Fibroblast of villous mesenchyme (primary cell): ENCODE measurements at places on chromosomes 1 and 21.

DNA sequence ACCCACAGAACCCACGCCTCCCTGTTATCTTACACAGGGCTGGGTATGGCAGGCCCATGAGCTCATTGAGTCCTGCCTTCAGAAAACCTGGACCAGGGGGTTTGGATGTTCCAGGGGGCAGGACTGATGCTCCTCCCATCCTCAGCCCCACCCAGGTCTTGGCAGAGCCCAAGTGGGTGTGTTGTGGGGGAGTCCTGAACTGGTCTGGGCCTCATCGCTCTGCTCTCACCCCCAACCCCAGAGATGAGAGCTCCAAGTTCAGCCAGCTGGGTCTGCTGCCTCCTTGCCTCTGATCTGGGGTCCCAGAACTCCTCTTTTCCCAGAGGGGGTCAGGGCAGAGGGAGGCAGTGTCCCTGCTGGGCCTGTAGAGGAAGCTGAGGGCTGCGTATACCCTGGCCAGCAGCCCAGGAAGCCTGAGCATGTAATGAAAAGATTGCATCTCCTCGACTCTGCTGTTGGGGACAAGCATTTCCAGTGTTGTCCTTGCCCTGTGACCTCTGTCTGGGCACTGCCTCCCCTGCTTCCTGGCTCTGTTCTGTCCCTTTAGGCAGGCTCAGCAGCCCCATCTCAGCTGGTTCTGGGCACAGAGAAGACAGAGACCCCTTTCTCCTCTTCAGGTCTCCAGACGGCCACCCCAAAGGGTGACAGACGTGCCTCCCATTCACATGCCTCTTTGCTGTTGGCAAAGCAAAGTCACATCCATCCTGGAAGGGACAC, 54.7 kb upstream of the EPS8L3 start:
- DNase-seq = no peak

DNA sequence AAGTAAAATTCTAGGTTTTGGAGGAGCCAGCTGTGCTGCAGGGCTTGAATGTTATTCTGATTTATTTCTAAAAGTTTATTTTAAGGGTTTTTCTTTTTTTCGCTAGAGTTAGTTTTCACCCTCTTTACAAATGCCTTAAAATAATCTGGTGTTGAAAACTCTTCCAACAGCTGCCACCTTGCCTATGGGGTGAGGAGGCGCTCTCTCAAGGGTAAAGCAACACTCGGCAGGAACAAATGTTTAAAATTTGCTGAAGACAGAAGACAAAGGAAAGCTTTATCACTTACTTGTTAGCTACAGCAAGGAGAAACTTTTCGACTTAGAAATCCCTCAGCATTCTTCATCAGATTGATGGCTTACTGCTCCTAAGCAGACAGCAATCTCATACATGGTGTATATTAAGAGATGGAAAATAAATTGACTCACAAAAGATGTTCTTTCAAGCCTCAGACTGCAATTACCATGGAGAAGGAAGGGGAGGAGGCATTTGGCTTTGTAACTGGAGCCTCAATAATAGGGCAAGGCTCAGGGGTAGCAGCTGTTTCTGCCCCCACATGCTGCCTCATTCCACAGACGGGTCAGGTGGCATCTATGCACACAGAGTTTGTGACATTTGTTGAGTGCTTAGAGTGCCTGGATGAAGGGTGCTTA, 79.8 kb upstream of the RALGPS2 start:
- DNase-seq = no peak

DNA sequence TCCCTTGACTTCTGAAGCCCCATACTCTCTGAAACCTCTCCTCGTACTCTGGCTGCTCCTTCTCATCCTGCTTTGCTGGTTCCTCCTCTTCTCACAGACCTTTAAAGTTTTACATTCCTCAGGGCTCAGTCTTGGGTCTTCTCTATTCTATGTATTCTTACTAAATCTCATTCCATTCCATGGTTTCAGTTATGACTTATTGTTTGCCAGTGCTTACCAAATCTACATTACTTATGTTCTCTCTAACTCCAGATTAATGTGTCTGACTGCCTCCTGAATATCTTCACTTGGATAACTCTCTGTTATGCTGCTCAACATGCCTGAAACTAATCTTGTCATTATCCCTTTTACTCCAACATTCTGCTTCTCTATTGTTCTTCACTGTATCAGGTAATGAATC, 5.4 kb upstream of the SLC35D1 start:
- DNase-seq = no peak

GRCh38 chr1:20322825-20323612, 32.3 kb downstream of the VWA5B1 start:
- no peak for DNase-seq

DNA sequence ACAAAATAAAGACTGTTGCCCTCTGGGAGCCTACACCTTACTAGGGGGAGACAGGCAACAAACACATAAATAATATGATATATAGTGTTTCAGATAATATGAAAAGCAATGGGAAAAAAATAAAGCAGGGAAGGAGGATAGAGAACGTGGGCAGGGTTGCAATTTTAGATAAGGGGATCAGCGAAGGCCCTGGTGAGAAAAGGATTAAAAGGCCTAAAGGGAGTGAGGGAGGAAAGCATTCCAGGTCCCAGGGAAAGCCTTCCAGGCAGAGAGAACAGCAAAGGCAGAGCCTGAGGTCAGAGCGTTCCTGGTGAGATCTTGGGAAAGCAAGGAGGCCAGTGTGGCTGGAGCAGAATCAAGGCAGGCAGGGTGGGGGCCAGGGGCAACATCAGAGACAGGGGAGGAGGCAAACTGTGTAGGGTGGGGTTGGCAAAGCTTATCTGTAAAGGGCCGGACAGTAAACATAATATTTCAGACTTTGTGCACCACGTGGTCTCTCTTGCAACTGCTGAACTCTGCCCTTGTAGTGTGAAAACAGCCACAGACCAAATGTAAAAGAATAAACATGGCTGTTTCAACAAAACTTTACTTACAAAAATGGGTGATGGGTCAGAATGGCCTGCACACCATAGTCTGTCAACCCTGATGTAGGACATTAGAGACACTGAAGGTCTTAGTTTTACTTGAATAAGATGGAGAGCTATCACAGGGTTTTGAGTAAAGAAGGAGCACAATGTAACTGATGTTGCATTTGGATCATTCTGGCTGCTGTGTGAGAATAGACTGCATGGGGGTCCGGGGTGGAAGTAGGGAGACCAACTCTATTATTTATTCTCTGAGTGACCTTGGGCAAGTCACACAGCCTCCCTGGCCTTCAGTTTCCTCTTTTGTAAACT, 13.3 kb upstream of the CPT2 start:
- DNase-seq = peak; percentile 99

- peak; percentile 32 for DNase-seq
These were observed 107.5 kb downstream of the SPAG17 start for GRCh38 chr1:118077331-118078045.

DNA sequence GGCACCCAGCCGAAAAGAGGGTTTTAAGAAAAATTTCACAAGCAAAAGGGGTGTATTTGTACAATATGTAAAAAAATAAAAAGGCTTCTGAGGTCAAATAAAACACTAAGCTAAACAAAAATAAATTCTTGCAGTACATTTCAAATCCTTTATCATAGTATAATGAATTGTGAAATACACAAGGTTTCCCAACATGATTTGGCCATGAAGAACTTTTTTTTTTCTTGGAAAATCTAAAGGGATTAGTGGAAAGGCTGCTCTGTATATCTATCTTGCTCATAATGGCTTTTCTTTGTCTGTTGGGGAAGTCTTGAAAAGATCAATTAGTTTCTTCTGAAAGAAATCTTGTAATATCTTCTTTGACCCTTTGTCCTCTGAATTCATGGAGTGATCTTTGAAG, 593.4 kb downstream of the PLPP3 start:
- peak; percentile 58 for DNase-seq

DNA sequence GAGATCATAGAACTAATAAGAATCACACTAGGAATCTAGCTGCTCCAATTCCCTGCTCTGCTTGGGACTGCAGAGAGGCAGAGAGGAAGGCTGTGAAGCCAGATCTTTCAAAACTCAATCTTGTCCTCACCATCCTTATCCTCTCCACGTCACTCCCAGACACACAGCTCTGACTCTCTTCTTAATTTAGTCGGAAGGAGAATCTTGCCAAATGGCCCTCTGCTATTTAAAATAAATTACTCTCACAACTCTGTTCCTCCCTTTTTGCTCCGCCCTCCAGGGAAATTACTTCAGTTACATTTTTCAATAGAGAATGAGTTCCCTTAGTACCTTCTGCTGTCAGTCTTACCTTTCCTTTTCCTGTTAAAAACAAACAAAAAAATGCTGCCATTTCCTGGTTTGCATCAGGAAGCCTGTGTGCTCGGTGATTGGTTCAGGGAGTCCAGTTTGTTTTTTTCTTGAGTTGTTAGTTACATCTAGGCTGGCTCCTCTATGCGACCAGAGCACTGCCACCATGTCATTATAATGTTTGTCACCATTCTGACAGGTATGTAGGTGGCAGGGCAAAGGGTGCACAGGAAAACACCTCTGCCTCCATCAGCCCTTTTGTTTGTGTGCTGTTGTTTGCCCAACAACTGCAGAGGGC, 80.1 kb downstream of the FCRL5 start:
- DNase-seq = no peak

DNA sequence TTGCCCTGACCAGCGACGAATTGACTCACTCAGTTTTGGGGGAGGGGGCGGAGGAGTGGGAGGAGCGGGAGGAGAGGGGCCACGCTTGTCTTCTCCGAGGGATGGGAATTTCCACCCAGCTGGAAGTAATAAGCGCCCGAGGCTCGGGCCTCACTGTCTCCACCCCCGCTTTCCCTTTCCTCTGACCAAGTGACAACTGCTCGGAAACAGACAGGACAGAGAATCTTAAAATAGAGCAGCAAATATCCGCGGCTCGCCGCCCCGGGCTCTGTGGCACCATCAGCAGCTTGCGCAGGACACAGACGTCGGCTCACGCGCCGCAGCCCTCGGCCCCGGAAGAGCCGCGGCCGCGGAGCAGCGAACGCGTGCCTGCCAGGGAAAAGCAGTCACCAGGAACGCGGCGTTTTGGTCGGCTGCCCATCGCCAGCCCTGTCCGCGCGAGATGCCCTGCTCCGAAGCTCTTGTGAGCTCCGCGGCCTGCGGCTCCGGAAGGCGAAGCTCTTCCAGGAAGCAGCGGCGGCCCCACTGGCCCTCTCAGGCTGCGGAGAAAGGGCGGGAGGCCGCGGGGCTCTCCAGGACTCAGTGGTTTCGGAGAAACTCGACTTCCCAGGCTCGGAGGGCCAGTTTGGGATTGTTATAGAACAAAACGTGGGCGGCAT, 10.7 kb upstream of the RGS16 start:
- peak; percentile 86 for DNase-seq

DNA sequence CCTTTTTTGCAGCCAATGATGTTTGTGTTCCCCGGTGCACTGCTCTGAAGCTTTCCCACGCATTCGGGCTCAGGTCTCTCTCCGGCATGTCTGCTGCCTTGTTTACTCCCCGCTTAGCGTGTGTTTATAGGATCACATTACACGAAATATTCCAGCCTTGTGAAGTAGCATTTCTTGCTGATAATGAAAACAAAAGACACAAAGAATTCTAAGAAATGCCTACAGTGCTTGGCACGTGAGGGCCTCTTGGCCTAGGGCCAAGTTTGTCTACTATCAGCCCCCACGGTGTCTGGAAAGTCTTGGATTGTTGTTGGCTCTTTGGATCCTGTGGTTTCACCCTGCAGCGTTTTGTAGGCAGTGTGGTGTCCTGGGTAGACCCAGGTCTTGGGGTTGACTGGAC, 11.2 kb upstream of the GSTM4 start:
- peak; percentile 11 for DNase-seq

- DNase-seq = no peak
These were observed 13.7 kb downstream of the WASF2 start for GRCh38 chr1:27476237-27476636.

DNA sequence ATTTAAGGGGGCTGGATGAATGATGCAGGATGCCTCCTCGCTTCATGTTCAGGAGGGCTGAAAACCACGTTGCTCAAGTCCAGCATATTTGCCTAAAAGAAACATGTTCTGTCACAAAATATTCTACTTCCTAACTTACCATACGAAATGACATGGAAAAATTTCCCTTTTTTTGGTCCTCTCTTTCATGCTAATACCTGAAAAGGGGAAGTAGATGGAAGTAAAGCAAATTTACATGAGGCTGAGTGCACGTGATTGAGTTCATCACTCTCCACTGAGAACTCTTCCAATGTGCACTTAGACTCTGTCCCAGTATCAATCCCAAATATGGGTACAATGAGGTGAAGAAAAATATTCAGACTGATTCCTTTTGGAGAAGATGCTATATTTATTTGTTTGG, 23.0 kb downstream of the XCL2 start:
- no peak for DNase-seq

DNA sequence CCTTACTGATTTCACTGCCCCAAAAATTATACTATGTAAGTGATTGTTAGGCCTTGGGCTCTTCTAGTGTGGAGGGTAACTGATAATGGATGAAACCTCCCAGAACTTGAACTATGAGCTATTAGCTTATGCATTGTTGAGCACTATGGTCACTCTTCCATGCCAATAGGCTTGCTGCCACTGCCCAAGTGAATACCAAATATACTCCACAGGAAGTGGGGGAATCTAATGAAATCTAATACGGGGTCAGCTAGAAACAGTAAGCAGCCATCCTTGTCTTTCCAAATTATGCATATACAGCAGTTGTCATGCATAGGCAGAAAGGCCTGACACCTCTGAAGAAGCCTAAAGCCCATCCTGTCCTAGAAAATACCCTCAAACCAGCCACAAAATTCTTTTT, 198.7 kb upstream of the PTBP2 start:
- DNase-seq = no peak

DNA sequence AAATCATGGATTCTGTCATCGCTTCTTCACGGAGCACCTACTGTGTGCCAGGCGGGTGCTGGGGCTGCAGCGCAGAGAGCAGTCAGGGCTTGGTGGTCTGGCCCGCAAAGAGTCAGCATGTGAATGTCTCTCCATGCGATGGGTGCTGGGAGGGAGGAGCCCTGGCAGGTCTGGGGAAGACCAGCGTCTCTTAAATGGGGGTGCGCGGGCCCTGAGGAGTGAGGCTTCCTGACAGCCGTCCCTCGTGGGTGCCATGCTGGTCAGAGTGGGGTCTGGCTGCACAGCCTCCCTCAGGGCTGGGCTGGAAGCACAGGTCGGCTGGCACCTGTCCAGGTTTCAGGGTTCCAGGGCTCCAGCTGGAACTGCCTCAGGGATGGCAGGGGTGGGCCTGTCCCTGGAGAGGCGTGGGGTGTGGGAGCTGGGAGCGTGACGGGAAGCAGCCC, 18.5 kb downstream of the TP73 start:
- DNase-seq = no peak

GRCh38 chr1:152473887-152474537, 36.6 kb upstream of the LCE5A start:
- no peak for DNase-seq

DNA sequence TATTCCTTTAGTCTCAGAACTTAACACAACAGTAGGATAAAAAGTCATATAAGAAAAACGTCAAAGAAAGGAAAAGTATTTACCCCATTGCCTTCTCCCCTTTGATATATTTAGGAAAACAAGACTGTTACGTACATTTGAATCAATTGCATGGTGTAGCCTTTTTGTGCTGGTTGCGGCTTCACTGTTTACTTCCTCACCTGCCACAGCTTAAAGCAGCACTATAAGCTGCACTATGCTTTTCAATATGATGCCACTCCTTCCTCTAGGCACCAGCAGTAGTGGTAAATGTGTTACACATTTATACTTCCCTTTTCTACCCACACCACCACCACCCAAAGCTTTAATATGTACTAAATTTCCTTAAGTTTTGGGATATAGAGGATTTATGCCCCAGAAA, 111.1 kb downstream of the ATP1B1 start:
- DNase-seq = no peak

- peak; percentile 92 for DNase-seq
These were observed 51.5 kb downstream of the PTPRF start for GRCh38 chr1:43582162-43582566.
